NCI-H2081 treated with DMSO at 0.1 percent for 48 hours (cell line): ENCODE measurements at places on chromosomes 11 and 22.

DNA sequence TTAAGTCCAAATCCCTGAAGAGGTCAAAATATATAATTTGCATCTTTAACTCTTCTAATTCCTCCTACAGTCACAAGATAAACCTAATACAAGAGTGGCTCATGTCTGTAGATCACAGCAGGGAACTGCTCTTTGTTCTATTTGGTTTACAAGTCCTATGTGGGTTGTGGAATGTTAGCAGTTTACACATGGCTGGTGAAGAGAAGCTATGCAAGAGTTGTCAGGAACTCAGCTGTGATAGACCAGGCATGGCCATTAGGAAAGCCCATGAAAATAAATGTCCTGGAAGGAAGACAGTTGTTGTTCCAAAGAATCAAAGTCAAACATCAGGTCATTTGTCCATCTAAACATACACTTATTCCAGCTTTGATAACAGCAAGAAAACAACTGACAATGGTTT is 312.4 kb upstream of the PITPNB start:
- DNase-seq = no peak

DNA sequence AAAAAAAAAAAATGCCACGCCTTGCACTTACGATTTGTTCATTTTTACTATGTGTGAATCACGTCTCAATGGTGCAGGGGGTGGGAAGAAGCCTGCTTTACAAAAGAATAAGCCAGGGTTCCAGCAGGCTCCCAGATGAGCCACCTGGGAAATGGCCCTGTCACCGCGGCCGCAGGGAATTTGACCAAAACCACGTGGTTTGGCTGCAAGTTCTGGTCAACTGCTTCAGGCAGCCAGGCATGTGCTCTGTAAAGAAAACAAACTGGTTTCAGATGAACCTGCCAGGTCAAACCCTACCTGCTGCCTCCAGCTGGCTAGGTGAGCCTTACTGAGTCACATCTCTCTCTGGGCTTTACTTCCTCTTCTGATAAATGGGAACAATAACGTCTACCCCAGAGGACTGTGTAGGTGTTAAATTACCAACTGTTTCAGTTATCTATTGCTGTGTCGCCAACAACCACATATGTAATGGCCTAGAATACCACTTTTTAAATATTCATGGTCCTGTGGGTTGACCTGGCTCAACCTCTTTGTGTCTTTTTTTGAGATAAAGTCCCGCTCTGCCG is 30.5 kb upstream of the GCAT start:
- DNase-seq = no peak

- no peak for DNase-seq
Measured at GRCh38 chr22:50396751-50397370, 53.7 kb downstream of the PPP6R2 start.

DNA sequence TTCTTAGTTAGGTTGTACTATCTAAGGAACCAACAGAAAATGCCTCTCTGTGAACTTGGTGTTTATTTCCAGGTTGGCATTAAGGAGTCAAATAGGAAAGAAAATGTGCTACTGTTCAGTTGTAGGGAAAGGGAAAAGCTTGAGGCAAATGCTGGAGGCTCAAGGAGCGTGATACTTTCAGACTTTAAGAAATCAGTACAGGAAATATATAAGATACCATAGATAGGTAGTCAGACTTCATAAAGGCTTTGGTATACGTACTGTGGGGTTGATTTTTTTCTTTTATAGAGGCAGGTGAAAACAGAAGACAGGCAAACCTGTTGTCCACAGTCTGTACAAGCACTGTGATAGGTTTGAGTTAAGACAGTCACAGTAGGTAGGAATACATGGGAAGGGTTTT is 30.8 kb downstream of the EP300 start:
- DNase-seq = no peak

DNA sequence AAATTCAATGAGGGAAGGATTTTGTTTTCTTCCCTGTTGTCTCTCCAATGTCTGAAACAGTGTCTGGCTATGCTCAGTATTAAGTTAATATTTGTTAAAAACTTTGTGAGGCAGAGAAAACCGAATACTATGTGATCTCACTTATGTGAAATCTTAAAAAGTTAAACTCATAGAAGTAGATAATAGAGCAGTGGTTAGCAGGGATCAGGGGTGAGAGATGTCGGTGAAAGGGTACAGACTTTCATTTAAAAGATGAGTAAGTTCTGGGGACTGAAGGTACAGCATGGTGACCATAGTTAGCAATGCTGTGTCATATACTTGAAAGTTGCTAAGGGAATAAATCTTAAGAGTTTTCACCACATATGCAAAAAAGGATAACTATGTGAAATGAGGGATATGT is 244.6 kb downstream of the AASDHPPT start:
- DNase-seq = no peak

- DNase-seq = no peak
Measured at GRCh38 chr22:47133061-47133969, 370.9 kb downstream of the TBC1D22A start.

DNA sequence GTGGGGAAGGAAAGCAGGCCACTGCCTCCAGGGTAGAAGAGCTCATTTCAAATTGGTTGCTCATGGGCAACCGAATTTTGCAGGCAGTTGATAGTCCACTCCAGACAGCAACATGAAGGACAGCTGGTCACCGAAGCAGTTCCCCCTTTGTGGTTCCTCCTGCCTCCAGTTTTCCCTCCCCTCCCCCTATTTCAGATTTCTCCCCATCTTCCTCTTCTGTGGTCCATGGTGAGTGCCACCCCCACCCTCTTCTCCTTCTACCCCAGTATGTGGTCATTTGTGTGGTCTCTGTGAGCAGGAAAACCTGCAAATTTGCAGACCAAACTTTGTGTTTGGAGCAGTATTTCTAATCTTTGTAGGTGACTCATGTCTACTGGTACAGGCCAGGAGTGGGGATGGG is 38.2 kb upstream of the PAK1 start:
- no peak for DNase-seq

DNA sequence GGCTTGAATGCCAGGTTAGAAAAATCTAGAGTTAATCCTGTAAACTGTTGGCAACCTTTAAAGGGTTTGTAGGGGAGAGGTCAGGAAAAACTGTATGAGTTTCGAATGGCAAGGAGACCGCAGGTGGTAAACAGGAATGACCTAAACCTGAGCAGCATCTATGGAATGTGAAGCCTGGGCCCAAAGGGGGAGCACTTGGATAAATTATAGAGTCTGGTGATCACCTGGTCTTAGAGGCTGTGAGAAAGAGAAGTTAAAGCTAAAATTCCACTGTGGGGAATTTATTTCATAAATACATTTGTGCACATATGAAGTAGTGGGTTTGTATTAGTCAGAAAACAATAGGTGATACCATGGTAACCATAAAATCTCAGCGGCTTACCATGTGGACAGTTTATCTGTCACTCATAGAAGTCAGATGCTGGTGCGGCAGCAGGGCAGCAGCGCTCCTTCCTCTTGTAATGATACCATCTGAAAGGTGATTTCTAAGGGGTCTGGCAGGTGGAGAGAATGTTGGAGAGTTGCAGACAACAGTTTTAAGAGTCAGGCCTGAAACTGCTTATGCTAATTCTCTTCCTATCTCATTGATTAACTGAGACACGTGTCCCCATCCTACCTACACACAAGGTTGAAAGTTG is 1104.4 kb upstream of the CCDC90B start:
- no peak for DNase-seq

- no peak for DNase-seq
Measured at GRCh38 chr22:46846150-46846831, 83.8 kb downstream of the TBC1D22A start.

- DNase-seq = no peak
Measured at GRCh38 chr11:71189768-71190315, 62.5 kb downstream of the SHANK2 start.

DNA sequence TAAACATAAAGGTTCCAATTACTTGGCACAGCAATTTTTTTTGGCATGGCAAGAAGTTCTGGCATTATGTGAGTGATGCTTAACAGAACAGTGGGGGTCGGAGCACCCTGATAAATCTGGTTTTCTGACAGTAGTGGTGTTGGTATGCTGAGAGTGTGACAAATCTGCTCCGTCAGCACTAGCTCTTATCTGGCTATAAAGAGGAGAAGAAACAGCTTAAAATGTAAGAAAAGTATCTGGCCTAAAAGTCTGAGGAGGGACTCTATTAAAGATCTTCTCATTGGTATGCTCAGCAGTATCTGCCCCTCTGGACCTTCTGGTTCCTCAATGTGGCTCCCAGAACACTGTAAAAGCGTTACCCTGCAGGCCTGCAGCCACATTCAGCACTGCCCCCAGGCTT is 137.4 kb downstream of the PLEKHA7 start:
- no peak for DNase-seq

DNA sequence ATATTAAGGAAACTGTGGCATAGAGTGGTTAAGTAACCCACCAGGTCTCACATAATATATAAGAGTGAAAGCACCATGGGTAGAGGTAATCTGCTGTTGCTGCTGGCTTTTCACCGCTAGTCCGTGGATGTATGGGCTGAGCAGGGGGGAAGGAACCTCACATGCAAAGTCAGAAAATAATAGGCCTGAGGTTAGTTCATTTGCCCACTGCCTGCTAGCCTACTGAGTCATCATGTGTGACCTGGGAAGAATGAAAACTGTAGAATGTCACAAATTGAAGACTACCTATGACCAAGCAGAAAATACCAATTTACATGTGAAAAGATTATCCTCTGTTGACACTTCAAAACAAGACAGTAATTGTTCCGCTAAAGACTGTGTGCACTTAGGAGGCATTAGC is 560.1 kb upstream of the FAT3 start:
- DNase-seq = no peak

DNA sequence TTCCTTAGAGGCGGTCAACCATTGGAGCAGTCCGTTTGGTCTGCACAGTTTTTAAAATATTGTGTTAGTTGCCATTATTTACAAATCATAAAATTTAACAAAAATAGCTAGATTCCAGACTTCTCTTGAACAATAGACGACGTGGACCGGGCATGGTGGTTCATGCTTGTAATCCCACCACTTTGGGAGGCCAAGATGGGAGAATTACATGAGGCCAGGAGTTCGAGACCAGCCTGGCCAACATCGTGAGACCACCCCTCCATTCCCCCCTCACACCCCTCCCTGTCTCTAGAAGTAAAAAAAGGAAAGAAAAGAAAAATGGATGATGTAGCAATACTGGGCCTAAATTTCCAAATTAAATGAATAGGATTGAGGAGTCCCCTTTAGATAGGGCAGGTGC is 965 bp downstream of the SLC37A2 start:
- DNase-seq = no peak

DNA sequence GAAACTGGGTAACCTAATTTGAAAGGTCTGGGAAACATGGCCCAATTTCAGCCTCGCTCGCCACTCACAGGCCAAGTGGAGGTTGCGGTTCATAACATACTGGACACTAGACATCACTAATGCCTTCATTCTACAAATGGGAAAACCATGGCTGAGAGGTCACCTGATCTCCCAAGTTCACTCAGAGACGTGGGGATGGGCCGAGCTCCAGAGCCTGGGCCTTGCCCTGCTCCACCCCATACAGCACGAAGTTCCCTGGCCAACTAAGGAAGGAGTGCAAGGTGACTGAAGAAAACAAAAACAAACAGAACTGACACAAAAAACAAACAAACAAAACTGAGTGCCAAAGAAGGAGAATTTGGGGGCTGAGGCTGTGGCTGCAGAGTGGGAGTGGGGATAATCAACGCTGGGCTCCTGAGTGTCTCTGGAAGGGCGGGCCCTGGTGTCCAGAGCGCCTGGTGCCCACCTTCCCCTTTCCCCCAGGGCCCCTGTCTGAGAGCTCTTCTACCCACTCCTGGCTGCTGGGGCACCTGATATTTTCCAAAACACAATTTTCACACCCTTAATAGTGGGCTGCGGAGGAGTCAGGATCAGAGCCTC is 46.5 kb upstream of the ADA2 start:
- no peak for DNase-seq

DNA sequence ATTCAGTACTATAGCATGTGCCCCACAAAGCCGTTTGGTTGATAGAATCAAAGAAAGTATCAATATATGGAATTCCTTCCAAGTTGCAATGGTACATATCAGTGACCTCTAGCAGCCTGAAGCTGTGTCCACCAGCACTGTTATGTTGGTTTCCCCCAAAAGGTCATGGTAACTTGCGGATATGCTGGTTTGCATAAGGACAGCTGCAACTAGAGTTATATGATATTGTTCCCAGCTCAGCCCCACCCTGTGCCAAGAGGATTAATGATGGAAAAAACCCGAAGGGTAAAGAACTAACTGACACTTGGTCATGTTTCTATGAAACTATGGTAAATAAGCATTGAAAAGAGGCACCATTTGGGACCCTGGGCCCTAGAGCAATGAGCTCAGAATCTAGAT is 93.5 kb downstream of the PDHX start:
- no peak for DNase-seq

GRCh38 chr11:35305670-35306382 is 113.5 kb downstream of the SLC1A2 start:
- DNase-seq = no peak

DNA sequence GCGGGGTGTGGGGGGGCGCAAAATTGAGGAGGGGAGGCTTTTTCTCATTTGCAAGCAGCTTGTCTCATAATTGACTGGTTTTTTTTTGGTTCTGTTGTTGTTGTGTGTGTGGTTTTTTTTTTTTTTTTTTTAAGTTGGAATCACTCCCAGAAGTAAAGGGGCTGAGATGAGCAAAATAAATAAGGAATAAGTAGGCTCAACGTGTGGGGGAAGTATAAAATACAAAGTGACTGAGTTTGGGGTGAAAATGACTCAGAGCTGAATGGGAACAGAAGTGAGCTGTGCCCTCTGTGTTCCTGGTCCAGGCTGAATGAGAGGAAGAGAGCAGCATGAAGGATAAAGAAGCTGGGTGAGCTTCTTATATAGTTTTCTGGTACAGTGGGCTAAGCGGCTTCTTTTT is 90.0 kb downstream of the GRIK4 start:
- DNase-seq = no peak

DNA sequence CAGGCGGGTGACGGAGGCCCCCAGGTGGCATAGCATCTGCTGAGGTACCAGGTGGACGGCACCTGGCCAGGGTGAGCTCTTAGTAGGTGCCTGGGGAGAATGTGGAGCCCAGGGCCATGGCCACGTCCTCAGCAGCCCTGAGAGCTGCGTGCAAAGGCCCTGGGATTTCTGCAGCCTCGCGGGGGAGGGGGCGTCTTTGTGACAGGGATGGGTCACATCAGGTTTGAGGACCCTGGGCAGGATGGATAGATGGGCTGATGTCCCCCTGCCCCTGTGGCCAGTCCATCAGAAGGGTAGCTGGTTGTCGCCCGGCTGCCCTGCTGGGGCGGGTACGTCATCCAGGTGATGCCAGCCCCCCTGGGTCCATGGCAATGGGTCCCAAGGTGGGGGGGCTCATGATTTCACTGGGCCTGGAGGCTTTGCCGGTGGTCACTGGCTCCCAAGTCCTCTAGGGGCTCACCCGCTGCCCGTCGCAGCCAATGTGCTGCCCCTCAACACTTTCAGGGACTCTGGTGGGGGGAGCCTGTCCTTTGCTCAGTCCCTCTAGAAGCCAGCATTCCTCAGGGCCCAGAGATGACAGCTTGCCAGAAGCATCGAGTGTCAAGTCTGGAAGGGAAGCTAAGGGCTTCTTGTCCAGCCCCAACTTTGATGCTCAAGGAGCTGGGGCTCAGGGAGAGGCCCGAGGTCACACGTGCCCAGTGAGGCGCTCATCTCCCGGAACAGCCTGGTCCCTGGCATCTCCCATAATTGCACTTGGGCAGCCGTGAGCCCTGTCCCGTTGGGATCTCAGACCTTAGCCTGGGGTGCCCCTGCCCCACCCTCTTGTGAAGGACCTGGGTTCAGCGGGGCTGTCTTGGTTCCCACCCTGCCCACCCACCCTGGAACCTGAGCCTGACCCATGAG is 777 bp downstream of the TBX10 start:
- DNase-seq = no peak

GRCh38 chr11:23569547-23569946 is 709.3 kb upstream of the CCDC179 start:
- DNase-seq = no peak
